ENCODE measurements at places on chromosomes 3 and 15.

- no peak for DNase-seq
Measured at GRCh38 chr3:159936541-159936940, 52.1 kb upstream of the IL12A start.

DNA sequence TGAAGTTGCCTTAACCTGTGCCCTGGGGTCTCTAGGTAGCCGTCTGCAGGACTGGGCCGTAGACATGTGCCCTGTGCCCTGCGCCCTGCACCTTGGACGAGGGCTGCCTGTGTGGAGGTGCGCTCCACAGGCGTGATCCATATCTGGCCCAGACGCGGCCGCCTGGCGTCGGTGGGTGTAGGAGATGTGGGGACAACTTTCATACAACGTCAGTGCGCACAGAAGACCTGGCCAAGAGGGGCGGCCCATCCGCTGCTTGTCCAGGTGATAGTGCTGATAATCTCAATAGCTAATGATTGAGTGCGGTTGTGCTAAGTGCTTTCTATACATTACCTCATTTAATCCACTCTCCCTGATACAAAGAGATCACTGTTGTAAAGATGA, 665 bp upstream of the RASGRP1 start:
- no peak for DNase-seq

GRCh38 chr3:152745646-152746045, 89.3 kb upstream of the P2RY1 start:
- no peak for DNase-seq

GRCh38 chr3:70614111-70614510, 301.7 kb upstream of the MDFIC2 start:
- no peak for DNase-seq

GRCh38 chr3:153463895-153464294, 301.9 kb downstream of the RAP2B start:
- no peak for DNase-seq

DNA sequence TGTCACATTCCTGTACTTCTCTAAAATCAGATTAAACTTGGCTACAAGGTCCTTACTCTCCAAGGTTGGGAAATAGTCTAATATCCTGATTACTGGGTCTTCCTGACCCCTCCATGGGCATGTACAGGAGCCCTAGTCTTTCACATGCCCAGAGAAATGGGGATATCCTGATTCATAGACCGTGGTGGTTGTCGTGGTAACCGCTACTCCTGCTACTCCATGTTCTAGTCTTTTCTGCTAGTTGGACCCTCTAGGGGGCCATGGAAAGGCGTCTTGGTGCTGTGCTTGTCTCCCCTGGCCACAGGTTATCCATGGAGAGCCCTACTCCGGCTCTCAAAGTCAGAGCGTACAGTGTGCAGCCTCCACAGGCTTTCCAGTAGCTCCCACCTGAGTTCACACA, 13.1 kb upstream of the ZBTB38 start:
- DNase-seq: no peak

DNA sequence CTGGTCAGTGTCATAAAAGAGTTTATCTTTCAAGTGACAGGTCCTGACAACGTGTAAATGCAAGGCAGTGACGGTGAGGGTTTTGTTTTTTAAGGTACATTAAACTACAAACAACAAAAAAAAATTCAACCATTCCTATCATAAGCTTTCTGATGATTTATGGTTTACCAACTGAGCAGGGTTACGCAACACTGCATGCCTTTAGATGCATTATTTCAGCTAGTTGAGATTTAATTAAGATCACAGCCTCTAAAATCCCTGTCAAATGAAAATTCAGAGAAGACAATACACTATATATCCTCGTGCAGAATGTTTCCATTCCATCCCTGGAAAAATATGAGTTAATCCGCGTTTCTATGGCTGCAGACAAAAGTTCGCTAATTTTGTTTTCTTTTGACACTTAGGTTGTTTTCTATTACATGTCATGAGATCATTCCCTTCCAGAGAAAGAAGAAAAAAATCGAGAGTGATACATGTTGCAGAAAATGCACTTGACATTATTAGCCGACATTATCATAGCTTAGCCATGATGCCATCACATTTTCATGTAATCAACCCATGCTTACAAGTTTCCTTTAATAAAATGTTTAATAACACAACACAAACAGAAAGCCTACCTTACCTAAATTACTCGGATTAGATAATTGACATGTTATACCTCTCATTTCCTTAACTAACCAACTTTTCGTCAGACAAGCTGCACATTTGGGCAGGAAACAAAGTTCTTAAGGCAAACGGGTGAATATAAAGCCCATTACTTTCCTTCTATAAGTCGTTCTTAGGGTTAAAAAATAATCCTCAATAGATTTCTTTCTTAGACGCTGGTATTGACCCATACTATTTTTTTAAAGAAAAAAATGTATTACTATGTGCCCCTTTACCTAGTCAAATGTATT, 521.2 kb downstream of the FOXP1 start:
- no peak for DNase-seq

DNA sequence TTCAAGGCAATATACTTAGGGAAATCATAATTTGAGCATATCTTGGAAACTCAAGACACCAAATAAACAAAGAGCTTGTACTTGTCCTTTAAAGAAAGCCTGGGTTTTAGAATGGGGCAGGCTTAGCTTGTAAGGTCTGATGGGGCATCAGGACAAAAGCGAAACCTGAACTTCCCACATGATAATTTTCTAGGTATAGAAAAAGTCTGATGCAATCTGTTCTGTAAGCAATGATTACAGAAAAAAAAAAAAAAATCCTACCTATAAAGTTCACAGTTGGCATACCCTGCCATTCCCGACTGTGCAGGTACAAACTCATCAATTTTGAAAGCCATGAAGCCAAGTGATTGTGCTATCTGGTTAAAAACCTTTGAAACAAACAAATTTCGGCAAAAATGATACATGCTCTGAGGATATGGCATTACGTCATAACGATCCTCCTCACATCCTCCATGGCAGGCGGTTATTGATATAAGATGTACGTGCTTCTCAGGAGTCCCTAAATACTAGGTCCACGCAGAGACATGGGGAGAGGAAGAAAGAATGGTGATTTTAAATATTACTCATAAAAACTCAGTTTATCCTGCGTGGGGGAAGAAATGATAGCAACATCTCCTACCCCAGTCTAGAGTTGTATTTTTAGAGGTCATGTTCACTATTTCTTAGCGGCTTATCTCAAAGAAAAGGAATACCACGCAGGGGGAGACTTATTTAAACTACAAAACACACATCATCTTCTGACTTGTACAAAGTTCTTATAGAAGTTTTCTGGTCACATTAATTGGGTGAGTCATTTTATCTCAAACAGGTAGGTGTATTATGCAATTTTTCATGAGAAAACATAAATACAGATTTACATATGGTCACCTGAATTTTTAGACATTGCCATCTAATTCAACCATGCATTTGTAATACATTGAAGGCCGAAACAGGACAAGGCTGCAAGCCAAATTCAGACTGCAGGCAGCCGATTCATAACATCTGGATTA, 27.0 kb downstream of the MB21D2 start:
- DNase-seq: no peak

- DNase-seq: no peak
Measured at GRCh38 chr3:77795013-77795412, 755.1 kb downstream of the ROBO2 start.

- no peak for DNase-seq
Measured at GRCh38 chr3:113266738-113267137, 55.4 kb downstream of the BOC start.

GRCh38 chr15:99452728-99453636, 112.8 kb upstream of the MEF2A start:
- DNase-seq: no peak

DNA sequence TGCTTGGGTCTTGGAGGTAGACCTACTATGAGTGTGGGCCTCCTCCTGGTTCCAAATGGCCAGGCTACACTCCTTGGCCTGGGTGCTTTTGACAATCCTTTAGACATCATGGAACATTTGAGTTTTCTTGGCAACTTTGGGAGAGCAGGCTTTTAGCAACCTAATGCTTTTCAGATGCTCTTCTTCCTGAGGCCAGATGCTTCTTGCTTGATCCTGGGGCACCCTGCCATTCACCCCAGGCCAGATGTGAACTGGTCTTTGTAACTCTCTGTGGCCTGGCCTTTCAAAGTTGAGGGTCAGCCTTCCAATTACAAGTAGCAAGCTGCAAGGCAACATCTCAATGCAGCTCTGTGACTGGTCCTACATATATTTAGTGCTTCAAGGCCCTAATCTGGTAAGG, 40.5 kb downstream of the RTP1 start:
- DNase-seq: no peak

DNA sequence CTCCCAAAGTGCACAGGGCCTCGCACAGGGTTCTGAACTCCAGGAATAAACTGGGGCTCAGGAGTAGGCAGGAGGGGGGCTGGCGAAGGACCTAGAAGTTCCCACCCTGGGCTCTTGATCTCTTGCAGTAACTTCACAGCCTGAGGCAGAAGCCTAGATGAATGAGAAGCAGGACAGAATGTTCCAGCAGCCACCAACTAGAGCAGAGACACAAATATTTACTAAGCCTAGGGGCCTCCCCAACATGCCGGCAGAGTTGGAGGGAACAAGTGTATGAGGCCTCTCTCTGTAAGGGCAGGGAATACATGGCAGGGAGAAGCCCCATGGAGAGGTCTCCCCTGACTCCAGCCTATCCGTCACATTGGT, 25.3 kb upstream of the C15orf39 start:
- no peak for DNase-seq

- no peak for DNase-seq
Measured at GRCh38 chr15:55532944-55533343, 24.9 kb upstream of the DNAAF4 start.

DNA sequence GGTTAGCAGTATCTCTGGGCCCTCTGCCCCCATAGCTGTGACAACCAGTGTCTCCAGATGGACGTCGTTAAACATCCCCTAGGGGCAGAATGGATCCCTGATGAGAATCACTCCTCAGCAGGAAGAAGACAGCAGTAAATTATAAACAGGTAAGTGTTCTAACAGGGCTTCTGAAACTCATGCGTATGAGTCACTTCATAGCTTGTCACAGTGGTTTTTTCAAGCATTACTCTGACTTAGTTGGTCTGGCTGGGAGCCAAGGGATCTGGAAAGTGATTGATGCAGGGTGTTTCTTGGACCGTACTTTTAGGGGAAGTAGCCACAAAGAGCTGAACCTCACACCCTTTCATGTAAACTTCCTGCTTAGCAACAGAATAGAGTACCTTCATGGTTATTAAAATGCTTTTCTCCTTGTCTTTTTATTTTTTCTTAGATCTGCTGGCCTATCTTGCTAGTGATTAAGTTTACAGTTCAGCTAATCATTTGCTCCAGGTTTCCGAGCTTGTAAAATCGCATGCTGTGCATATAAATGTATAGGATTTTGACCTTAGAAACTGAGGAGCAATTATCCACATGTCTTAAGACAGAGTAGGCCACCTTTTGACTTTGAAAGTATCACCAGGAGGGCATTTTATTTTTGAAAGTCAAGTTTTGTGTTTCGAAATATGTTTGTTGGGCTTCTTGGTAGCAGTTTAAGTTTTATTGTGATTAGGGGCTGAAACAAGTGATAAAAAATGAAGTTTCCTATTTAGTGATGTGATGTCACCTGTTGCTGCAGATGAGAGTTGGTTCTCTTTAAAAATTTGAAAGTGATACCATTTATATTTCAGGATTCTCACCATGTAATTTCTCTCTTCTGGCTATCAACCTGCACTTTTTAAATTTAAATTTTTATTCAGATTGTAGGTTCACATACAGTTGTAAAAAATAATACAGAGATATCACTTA, 333.9 kb downstream of the PTPRG start:
- no peak for DNase-seq

DNA sequence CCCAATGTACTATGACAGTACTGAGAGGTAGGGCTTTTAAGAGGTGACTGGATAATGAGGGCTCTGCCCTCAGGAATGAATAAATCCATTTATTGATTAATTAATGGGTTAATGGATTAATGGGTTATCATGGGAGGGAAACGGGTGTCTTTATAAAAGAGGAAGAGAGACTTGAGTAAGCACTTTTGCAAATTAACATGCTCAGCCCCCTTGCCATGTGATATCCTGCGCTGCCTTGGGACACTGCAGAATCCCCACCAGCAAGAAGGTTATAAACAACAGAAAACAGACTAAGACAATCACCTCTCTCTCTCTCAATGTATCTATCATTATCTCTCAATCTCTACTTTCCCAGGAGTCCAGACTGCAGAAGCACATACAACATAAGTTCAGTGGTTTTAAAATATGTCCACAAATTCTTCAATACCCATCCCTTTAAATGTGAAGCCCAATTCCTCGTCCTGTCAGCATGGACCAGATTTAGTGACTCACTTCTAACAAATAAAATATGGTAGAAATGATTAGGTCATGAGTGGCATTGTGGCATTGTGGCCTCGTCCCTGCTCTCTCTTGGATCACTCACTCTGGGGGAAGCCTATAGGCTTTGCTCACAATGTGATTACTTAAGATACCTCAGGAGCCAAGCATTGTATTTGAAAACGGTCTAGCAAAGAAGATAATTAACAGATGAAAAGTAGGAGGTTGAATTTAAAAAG, 40.0 kb upstream of the IL12A start:
- DNase-seq: no peak

- DNase-seq: peak; percentile 10
Measured at GRCh38 chr3:124584552-124585391, 145.5 kb upstream of the UMPS start.

DNA sequence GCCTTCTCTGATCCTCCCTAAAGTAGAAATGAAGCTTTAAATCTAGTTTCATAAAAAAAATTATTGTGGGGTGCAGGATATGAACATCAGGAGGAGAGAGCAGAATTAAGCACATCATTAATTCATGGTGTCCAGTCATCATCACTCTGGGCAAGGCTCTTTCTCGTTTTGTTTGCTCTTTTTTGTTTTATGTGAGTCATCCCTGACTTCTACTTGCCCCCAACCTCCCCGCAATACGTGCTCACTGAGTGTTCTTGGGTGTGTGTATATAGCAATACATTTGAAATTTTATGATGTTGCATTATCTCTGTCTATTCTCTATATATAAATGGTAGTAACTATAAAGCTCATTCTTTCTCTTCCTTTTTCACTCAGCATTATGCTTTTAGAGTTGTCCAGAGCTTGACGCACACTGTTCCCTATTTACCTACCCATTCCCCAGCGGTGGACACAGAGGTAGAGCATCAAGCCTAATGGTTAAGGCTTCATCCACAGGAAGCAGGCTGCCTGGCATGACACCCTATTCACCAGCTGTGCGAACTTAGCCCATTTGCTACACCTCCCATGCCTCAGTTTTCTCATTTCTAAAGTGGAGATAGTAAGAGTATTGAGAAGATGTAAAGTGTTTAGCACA, 72.3 kb downstream of the CD200R1L start:
- DNase-seq: no peak

DNA sequence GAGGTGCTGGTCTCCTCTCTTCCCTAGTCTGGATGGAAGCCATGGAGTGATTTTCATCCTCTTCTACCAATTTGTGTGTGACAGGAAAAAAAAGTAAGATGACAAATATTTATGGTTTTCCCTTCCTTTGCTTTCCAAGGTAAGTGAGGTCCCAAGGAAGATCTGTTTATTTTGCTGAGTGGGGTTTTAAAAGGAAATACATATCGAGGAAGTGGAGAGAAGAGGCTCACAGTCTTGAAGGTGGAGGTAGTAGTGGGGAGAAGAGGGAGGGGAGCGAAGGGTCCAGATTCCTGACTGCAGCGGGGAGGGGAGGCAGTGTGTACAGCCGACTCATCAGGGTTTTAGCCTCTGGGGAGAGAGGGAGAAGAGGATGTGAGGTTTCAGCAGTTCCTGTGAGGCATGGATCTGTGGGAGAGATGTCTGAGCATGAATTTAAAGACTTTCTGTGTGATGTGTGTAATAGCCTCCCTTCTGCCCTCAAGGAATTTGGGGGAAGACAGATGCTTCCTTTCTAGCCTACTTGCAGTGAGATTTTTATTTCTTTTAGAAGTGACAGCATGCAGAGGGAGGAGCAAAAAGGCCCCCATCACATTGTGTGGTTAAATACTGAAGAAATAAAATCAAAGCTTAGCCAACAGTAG, 272.4 kb downstream of the THRB start:
- DNase-seq: no peak
